ENCODE measurements at places on chromosomes 7 and 10.

- DNase-seq: no peak
These were observed 34.5 kb upstream of the RBM20 start for GRCh38 chr10:110609605-110610004.

DNA sequence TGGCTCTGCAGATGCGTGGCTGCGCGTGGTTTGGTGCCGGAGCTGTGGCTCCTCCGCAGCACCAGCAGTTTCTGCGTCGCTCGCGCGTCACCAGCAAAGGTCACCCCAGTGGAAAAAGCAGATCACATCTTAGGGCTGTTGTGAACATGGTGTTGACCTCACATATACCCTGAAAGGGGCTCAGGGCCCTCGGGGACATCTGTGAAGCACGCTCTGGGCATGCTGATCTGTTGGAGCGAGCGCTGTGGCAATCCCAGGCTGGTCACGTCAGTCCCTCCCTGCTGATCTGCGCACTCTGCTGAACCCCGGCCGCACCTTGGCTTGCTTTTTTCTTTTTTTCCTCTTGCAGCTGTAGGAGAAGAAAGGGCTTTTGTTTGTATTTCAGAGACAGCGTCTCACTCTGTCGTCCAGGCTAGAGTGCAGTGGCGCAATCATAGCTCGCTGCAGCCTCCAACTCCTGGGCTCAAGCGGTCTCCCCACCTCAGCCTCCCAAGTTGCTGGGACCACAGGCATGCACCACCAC lies 33.3 kb upstream of the AP5Z1 start:
- DNase-seq: no peak

DNA sequence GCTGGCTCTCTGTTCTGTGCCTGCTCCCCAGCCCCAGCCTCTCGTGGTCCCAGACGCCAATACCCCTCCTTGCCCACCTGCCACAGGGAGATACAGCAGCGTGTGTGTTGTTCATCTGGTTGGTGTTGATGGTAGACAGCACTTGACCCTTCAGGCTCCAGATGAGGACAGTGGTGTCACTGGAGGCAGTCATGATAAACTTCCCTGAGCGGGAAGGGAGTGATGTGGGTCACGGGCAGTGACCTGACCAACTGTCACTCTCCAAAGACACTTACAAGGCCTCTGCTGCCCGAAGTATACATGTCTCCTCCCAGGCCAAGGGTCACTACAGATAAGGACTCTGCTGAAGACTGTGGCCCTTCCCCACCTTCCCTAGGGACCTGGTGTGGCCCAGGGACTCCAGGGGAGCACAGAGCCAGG lies 5.6 kb downstream of the TBL2 start:
- DNase-seq: no peak

GRCh38 chr7:28102797-28103196 lies 77.8 kb downstream of the JAZF1 start:
- DNase-seq: no peak

DNA sequence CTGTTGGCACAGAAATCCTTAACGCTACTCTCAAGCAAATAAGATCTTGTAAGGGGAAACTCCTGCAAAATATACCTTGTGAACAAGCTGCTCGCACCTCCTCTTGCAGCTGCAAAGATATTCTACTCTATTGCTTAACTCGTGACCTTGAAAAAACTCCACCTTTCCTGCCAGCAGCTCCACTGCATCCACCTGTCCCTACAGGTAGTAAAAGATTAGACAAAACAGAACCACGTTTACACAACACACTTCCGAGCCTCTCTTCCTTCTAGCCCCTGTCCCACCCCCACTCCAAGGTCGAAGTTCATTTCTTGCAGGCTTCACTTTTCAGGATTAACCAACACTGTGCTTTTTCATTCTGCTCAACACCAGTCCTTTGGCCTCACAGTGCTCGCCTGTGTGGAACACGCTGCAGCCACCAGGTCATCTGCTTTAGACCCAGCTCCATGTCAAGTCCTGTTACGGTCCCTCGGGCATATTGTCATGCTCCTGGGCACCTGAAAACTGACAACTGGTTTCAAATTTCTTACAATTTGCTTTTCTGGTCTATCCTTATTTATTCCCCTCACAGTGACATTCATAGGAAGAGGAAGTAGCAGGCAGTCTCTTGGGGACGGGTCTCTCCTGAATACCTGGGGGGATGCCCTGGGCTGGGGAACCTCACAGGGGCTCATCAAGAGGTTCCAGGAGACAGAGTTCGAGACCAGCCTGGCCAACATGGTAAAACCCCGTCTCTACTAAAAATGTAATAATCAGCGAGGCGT lies 165.8 kb upstream of the KLF14 start:
- no peak for DNase-seq

- DNase-seq: no peak
These were observed 35.3 kb downstream of the AMZ1 start for GRCh38 chr7:2723138-2723850.

- DNase-seq: no peak
These were observed 14.0 kb upstream of the PODXL start for GRCh38 chr7:131570401-131570800.
